CD8-positive, alpha-beta memory T cell (primary cell): ENCODE measurements at places on chromosomes 4 and X.

DNA sequence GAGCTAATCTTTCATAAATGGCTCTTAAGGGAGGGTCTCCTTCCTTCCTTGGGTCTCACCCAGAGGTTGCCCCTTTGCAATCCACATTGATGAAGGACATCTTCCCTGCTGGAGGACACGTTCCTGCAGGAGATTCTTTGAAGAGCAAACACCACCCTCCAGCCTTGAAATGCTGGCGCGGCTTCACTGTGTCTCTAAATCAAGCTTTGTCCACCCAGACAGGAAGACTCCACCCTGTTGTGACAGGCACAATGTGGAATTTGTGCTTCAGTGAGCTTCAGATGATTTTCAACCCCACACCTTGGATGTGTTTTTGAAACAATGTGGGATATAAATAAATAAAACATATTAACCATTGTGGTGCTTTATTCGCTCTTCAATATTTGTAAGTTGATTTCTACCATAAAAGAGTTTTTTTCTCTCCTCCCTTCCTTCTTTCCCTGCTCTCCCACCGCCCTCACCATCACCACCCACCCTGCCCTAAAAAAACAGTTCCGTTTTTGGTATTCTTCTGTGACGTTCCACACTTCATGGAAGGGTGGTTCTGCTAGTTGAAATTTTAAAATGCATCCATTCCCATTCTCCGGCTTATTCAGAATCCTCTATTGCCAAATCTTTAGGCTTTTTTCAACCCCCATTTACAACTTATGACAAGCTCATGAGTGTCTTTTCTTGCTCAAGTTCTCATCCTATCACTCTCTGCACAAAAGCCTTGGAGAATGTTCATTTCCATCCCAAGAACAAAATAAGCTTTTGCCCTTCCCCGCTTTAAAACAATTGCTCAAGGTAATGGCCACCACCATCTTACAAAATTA, 264.3 kb downstream of the RAPGEF2 start:
- no peak for DNase-seq

GRCh38 chrX:110944311-110944750, 148.7 kb upstream of the CHRDL1 start:
- DNase-seq, result no peak

- DNase-seq, result no peak
Measured at GRCh38 chr4:86908251-86908657, 16.0 kb upstream of the C4orf36 start.

- DNase-seq, result no peak
Measured at GRCh38 chr4:19358015-19358414, 893.7 kb upstream of the SLIT2 start.

- no peak for DNase-seq
Measured at GRCh38 chr4:12724510-12724909, 759.6 kb downstream of the RAB28 start.

DNA sequence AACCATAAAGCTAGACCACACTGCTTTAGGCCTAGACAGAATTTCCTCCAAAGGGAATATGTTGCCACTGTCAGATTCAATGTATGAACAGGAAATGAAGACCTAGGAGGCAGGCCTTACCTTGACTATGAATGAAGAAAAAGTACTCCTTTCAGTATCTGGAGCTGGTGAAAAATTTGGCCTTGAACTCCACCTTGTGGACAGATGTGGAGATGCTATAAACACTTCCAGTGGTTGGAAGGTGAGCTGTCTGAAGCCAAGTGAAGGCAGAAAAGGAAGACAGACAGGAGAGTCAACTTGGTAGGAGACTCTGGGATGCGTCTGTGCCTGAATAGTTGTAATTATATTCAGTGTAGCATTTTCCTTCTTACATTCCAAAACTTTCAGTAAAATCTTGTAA, 17.2 kb downstream of the SPIN3 start:
- peak; percentile 57 for DNase-seq

DNA sequence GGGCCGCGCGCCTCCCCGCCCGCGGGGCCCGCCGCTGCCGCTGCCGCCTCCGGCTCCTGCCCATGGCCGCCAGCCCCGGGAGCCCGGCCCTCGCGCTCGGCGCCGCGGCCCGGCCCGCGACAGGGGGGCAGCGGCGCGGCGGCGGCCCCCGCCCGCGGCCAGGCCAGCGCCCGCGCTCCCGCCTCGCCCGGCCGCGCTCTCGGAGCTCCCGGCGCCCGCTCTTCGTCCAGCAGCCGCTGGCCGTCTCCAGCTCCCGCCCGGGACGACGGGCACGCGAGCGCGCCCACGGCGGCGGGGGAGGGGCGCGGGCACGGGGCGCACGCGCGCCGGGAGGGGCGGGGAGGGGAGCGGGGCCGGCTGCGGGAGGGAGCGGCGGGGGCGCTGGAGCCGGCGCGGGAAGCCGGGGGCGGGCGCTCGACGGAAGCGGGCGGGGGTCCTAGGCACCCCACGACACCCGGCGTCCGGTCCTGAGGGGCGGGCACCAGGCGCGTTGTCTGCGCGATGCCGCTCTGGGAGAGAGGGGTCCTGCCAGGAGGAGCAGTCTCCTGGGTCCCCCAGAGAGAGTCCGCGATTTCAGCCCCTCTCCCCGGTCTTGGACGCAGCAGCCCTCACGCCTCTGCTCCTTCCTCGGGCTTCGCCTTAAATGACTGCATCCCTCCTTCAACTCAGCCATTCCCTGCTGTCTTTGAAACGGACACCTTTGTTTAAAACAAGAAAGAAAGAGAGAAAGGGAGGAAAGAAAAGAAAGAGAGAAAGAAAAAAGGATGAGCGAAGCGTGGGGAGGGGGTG, 490 bp upstream of the PDZD4 start:
- DNase-seq, result no peak

DNA sequence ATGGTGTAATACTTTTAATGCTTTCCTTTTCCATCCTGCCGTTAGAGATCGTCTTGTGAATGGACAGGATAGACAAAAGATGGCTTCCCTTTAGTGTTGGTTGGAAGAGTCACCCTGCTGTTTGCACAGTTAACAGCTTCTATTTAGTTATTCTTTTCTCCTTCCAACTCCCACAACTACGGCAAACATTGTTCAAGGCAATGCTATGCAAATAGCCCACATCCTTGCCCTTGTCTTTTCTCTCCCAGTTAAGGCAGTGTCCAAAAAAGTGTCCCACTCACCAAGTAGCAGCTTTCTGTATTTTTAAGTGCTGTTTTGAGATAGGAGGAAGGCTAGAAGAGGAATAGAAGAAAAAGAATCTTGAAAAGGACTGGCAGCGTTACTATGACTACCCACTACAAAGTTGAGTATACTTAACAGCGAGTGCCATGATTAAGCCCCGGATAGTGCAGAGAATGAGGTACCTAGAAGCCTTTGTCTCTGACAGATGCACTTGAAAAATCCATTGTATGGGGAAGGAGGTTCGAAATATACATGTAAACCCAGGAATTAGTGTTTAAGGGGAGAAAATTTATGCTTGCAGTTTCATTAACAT, 12.1 kb upstream of the RUFY3 start:
- DNase-seq, result no peak

- DNase-seq, result no peak
Measured at GRCh38 chrX:56853436-56853835, 124.4 kb downstream of the NBDY start.

DNA sequence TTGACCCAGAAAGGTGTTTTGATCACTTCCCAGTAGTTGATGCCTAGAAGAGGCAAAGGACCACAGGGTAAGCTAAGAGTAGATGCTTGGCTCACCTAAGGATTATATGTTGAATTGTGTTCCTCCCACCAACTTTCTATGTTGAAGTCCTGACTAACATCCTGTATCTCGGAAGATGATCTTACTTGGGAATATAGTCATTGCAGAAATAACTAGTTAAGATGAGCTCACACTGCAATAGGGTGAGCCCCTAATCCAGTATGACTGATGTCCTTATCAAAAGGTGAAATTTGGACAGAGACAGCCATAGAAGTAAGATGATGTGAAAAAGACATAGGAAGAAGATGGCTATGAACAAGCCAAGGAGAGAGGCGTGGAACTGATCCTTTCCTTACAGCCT, 3.3 kb upstream of the HMGB2 start:
- no peak for DNase-seq

- DNase-seq, result no peak
Measured at GRCh38 chr4:95216636-95217035, 332.1 kb downstream of the UNC5C start.

- DNase-seq, result no peak
Measured at GRCh38 chr4:106909486-106910188, 126.5 kb downstream of the DKK2 start.

- no peak for DNase-seq
Measured at GRCh38 chr4:2243681-2244380, 1.9 kb upstream of the HAUS3 start.

DNA sequence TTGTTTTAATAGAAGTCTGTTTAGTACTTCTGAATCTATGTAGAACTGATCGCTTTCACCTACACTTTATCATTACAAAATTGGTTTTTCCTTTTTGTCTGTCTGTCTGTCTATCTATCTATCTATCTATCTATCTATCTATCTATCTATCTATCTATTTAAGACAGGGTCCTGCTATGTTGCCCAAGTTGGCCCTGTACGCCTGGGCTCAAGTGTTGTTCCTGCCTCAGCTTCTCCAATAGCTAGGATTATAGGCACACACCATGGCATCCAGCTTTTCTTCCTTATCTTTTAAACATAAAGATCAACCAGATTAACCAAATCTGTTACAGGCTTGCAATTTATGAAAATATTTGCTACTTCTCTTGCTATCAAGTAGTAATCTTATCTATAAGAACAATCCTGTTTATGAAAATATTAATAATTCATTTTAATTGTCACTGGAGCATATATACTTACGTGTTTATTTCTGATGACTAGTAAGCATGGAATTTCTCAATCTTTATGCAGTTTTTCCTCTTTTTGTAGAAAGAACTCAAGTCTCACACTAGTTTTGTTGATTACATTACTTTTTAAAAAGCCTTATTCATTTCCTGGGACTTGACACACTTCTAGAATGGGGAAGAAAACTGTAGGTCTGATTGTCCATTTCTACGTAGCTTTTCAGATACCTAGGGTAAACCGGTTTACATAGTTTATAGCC, 24.5 kb downstream of the KIAA0232 start:
- no peak for DNase-seq

DNA sequence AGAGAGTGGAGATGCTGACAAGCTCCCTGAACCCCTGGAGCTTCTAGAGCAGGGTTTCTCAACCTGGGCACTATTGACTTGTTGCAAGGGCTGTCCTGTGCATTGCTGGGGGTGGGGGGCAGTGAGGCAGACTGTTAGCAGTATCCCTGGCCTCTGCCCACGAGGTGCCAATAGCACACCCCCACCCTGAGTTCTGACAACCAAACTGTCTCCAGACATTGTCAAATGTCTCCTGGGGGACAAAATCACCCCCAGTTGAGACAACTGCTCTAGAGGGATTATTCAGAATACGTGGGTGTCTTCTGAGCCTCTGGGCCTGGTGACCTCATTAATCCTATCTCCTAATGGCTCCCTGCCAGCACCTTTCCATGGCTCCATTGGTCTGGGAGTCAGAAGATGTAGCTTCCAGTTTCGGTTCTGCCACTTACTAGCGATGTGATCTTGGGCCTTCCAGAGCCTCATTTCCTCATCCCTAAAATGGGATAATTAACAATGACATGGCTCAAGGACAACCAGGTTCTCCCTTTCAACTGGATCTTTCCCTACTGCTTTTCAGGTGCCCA, 17.6 kb upstream of the PJA1 start:
- no peak for DNase-seq

DNA sequence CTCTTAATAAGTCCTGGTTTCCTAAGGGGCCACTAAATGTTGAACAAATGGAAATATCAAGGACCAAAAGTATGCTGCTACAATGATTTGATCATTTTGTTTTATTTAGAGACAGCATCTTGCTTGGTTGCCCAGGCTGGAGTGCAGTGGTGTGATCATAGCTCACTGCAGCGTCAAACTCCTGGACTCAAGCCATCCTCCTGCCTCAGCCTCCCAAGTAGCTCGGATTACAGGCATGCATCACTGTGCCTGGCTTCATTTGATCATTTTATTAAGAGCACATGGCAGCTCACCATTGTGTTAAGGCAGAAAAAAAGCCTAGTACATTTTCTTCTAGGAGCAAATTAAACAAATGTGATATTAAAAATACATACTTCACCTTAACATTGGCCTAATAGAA, 52.7 kb downstream of the DCLK2 start:
- no peak for DNase-seq

DNA sequence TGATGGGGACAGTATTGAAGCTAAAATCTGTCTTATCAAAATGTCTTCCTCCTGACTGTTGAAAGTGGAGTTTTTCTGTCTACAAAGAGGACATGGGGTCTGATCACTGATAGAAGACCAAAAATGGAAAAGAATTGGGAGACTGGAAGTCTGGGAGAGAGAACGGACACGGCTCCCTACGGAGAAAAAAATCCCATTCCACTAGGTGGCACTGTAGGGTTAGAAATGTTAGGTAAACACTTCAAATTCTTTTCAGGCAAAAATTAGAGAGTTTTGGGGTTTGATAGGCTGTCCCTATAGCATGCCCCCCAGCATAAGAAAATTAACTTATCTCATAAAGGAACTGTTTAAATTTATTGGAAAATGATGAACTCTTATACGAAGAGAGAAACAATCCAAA, 200.5 kb downstream of the FAM133A start:
- DNase-seq, result no peak

DNA sequence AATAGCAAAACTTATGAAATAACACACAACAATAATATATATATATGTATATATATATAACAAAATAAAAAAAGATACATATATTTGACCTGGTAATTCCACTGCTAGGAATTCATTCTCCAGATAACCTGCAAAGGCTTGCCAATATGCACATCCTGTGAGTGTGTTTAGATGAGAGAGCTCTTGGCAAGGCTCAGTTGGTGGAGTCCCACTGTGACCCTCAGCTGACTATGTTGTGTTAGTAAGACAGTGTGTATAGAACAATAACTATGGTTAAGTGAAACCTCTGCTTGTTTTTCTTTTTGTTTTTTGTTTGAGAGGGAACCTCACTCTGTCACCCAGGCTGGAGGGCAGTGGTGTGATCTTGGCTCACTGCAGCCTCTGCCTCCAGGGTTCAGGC, 39.5 kb upstream of the RBMX start:
- DNase-seq, result no peak

- DNase-seq, result no peak
Measured at GRCh38 chr4:71635139-71635748, 148.6 kb downstream of the GC start.

- no peak for DNase-seq
Measured at GRCh38 chr4:5096261-5096660, 45.0 kb downstream of the STK32B start.

DNA sequence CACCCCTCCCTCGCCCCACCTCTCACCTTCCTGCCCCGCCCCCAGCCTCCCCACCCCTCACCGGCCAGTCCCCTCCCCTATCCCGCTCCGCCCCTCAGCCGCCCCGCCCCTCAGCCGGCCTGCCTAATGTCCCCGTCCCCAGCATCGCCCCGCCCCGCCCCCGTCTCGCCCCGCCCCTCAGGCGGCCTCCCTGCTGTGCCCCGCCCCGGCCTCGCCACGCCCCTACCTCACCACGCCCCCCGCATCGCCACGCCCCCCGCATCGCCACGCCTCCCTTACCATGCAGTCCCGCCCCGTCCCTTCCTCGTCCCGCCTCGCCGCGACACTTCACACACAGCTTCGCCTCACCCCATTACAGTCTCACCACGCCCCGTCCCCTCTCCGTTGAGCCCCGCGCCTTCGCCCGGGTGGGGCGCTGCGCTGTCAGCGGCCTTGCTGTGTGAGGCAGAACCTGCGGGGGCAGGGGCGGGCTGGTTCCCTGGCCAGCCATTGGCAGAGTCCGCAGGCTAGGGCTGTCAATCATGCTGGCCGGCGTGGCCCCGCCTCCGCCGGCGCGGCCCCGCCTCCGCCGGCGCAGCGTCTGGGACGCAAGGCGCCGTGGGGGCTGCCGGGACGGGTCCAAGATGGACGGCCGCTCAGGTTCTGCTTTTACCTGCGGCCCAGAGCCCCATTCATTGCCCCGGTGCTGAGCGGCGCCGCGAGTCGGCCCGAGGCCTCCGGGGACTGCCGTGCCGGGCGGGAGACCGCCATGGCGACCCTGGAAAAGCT, at the start of the genes HTT and HTT-AS:
HTT (plus strand) TSS at position 604 of the 768 bp plus-strand sequence; CDS start at position 749, 145 bp downstream.
HTT-AS (minus strand) TSS at position 461 of the 768 bp plus-strand sequence.
- DNase-seq, result peak; percentile 98
